ENCODE measurements at places on chromosomes 16 and 17. TPM values are rescaled to one million over a fixed set of nuclear protein-coding genes. Genes with fewer than 3 reads are reported as not detected.

The TNFSF12 gene
- 75.7 TPM for total RNA-seq

The KRT16 gene
- not detected for total RNA-seq

The KRTAP1-5 gene
- total RNA-seq, result not detected

- peak; percentile 29 for DNase-seq
- H3K27me3 ChIP-seq, result peaks cover 34% of the 10 kb centered on the region
- no peaks in the 10 kb centered on the region for H3K36me3 ChIP-seq
- no peak overlapping the region for H3K27ac ChIP-seq
Measured at GRCh38 chr17:45648642-45649041, 135.5 kb upstream of the CRHR1 start.

DNA sequence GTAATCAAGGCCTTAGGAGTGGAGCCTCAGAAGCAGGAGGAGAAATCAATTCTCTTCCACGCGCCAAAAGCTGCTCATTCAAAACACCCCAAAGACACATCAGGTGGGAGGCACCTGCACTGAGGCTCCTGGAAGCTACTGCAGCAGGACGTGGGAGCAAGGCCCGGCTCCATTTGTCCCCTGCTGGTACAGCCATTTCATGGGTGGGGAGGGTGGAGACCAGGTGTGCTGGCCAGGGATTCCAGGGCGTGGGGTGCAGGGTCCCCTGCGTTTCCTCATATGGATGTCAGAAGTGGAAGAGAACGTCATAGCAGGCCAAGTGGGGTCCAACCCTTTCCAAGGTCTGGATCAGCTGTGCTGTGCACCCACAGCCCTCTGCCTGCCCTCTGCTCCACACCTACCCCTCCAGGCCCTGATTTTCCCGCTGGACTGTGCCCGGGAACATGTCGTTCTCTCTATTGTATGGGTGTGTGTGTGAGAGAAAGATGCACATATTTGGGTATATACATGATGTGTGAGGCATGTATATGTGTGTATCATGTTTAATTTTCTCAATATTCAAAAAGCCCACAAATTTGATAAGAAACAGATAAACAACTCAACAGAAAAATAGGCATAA, 39.2 kb upstream of the CBX4 start:
- no peaks in the 10 kb centered on the region for H3K4me1 ChIP-seq
- no peak for DNase-seq
- no peak overlapping the region for H3K4me3 ChIP-seq
- H3K27me3 ChIP-seq, result no peaks in the 10 kb centered on the region
- H3K27ac ChIP-seq, result no peak overlapping the region

- no peak for DNase-seq
- no peaks in the 10 kb centered on the region for H3K27me3 ChIP-seq
- H3K4me3 ChIP-seq, result no peak overlapping the region
Measured at GRCh38 chr17:56141046-56141839, 12.0 kb upstream of the ANKFN1 start.

- H3K27ac ChIP-seq, result peak within 1 kb of the TSS; percentile 100
- no peaks in the 10 kb centered on the region for H3K27me3 ChIP-seq
- peak within 1 kb of the TSS; percentile 85 for H3K4me3 ChIP-seq
- peaks cover 46% of the 10 kb centered on the region for H3K36me3 ChIP-seq
Measured at GRCh38 chr17:8152112-8152775, at the start of gene PER1. TSS of gene PER1 (minus strand) at chr17:8152404. CDS start at chr17:8150706, 1,698 bp downstream.
